ENCODE measurements at places on chromosomes 6 and 20.

GRCh38 chr20:4617019-4617418 lies 104.7 kb upstream of the PRND start:
- no peak for DNase-seq

DNA sequence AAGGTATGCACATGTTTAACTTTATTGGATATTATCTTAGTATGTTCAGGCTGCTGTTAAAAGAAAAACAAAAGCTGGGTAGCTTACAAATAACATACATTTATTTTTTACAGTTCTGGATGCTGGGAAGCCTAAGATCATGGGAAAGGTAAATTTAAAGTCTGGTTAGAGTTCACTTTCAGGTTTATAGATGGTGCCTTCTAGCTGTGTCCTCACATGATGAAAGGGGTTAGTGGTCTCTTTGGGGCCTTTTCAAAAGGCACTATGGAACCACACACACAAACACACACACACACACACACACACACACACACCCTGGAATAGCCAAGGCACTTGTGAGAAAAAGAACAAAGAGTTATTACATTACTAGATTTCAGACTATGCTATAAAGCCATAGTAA lies 805.8 kb upstream of the GJE1 start:
- DNase-seq = no peak

- DNase-seq = no peak
Observed at GRCh38 chr6:108720827-108721226, 127.4 kb upstream of the ARMC2 start.

DNA sequence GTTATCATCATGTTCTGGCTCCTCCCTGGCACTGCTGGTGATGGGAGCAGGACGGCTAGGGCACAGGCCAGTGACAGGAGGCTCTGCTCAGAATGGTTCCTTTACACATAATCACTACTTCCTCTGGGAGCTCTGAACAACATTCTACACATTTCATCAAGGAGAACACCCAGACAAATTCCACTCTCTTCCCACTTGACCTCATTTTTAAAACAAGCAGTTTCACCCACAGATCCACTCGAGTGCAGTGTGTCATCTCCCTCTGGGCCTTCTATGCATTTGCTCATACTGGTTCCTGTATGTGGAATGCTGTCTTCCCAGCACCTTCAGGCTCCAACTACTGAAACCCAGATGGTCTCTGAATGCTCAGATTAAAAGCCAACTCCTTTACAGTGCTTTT lies 84.8 kb downstream of the ELOVL5 start:
- DNase-seq = no peak

DNA sequence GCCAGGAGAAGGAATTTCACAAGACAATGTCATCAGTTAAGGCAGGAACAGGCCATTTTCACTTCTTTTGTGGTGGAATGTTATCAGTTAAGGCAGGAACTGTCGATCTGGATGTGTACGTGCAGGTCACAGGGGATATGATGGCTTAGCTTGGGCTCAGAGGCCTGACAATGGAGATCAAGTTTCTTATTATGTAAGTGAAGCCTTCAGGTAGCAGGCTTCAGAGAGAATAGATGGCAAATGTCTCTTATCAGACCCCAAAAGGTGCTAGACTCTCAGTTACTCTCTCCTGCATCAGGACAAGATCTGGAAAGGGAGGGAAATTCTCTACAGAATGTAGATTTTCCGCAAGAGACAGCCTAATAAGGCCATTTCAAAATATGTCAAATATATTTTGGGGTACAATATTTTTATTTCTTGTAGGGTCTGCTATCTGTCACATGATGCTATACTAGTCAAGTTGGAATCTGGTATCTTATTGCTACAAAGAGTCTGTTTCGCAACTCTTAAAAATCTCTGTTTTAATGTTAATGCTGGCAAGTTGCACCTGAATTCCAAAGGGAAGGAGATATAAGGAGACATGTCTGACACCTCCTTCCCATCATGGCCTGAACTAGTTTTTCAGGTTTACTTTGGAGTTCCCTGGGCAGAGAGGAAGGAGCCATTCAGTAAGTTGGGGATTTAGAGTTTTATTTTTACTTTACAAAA lies 48.8 kb downstream of the TRDN start:
- no peak for DNase-seq

GRCh38 chr6:160464744-160465143 lies 116.6 kb downstream of the SLC22A3 start:
- DNase-seq = no peak

GRCh38 chr6:97361286-97361685 lies 78.3 kb upstream of the MMS22L start:
- DNase-seq = no peak

GRCh38 chr6:141347906-141348492 lies 784.7 kb upstream of the GJE1 start:
- DNase-seq = no peak

- DNase-seq = no peak
Observed at GRCh38 chr20:37518059-37518458, 3.0 kb upstream of the NNAT start.

- no peak for DNase-seq
Observed at GRCh38 chr6:105803442-105803841, 282.7 kb upstream of the PRDM1 start.

GRCh38 chr6:108746366-108746765 lies 101.9 kb upstream of the ARMC2 start:
- DNase-seq = no peak

DNA sequence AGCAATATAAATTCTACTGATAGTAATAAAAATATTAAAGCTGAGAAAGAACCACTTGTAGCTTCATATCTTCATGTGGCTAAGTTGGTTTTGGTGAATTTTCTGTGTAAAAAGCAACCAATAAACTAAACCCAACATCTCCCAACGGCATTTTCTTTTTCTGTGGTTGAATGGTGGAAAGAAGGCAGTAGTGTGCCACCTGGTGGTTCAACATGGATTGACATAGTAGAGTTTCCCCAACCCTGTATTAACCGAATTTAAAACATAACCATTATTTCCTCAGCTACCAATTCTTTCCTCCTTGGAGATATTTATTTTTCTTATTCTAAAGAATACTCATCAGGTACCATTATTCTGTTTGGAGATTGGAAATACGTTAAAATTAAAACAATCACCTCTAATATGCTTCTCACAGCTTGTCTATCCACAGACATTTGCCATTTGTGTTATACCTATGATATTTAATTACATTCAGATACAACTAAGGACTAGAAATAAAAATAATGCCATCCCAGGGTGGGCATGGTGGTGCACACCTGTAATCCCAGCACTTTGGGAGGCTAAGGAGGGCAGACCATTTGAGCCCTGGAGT lies 117.1 kb upstream of the EEF1E1 start:
- DNase-seq = peak; percentile 2

- no peak for DNase-seq
Observed at GRCh38 chr6:111926731-111927302, 53.6 kb upstream of the FYN start.

- no peak for DNase-seq
Observed at GRCh38 chr6:72466971-72467566, 154.8 kb upstream of the KCNQ5 start.

GRCh38 chr6:105482227-105482844 lies 79.5 kb upstream of the PREP start:
- DNase-seq = no peak

DNA sequence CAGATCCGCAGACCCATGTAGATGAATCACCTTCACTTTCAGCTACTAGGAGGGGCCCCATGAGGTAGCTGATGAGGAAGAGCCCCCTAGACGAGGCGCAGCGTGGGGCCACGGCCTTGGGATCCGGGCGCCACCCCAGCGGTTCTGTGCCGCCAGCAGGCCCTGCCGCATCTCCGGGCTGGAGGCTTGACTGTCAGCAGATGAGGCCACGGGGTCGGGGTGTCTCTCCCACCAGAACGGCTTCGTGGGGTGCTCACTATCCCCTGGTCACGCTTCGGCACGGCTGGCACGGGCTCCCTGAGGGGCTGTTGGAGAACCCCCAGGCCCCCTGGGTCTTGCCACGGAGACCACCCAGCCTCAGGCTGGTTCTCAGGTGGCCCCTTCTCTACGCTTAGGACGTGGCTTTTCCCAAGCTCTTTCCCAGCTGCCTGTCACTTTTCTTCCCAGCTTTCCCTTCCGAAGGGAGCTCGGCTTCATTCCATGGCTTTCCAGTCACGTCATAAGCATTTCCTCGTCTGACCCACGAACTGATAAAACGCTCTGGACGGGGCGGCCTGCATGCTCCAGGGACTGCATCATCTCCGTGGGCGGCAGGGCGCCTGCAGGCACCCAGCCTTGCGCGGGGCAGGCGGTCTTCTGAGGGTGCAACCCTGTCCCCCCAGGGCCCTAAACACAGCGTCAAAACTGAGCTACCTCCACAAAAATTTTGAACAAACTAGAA lies 85.9 kb downstream of the THBS2 start:
- no peak for DNase-seq

GRCh38 chr6:34459899-34460593 lies 5.8 kb upstream of the PACSIN1 start:
- peak; percentile 33 for DNase-seq

GRCh38 chr6:93219447-93219846 lies 199.9 kb downstream of the EPHA7 start:
- no peak for DNase-seq

DNA sequence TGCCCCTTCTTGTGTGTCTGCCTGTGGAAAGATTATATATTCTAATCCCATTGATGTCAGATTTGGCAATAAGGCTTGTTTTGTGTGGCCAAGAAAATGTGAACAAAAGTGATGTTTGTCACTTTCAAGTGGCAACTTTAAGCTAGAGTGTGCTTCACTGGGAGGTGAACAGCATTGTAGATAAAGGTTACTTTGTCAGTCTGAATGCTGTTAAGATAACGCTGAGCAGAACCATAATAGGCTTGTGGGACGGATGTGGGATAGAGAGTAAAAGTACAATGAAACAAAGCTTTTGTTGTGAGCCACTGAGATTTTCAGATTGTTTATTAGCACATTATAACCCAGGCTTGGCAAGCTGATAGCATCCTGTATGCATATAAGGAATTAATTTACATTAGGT lies 303.8 kb upstream of the MAN1A1 start:
- peak; percentile 10 for DNase-seq

DNA sequence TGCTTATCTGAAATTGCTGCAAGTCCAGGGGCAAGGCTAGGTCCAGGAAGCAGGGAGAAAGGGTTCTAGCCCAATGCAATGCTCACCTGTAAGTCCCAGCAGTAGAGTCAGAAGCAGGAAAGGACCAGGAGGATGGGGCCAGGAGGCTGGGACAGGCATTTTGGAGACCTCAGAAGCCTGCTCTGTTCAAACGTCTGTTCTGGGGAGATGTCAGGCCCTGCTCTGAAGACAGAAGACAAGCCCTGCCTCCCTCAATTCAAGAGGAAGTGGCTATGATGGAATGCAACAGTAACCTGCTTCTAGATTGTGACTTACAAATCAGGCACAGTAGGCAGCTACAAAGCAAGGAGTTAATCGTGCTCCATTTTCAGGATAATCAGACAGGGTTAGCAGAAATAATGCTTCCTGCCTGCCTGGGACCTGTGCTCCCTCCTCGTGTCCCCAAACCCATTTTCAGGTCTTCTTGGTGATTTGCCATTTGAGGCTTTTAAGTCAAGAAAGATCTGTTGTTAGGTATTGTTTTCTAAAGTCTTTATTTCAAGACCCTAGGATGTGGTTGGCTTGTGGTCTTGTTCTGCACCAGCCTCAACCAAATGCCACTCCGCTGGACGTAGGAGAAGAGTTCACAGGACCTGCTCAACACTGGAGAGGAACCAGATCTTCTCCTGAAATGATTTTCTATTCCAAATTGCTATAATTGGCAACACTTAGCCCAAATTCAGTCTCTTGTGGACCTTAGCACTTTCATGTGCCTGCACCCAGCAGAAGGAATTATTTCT lies at the start of gene SIRPG:
Gene SIRPG (minus strand): TSS at position 224 of the 779 bp plus-strand sequence. CDS start 65 bp downstream, at position 159.
- no peak for DNase-seq

DNA sequence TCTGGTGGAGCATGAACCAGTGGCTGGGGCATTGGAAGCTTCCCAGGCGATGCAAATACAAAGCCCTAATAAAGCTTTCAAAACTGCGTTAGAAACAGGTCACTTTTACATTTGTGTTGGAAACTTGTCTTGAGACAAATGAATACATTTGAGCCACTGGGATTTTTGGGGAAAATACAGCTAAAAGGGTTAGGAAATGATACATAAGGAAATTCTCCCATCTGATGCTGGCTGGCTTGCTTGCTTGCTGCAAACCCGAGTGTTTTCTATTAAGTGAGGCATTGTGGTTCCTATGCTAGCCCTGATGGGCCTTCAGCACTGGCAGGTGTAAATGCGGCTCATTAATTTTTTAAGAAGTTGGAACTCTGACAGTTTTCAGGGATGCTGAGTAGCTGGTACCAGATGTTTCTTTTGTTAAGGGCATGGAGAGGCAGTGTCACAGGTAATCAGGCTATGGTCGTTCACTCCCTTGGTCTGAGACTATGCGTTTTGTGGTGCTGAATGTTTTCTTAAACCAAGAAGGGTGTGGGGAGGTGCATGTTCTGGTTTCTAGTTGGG lies 35.2 kb downstream of the RREB1 start:
- DNase-seq = no peak

DNA sequence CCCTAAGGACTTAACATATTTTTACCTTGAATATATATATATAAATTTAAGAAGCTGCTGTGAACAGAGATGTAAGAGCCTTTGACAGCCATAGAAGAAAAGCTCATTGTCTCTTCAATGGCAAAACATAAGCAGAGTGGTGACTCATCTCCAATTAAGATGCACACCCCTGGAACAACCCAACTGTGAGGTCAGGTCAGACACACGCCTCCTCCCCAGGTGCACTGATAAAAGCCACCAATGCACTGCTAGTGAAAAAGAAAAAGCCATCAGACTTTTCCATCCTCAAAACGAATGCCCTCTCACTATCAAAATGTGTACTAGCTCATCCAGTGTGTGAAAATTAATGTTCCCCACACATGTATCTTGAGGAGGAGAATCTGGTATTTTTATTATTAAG lies 100.1 kb downstream of the SMLR1 start:
- no peak for DNase-seq

DNA sequence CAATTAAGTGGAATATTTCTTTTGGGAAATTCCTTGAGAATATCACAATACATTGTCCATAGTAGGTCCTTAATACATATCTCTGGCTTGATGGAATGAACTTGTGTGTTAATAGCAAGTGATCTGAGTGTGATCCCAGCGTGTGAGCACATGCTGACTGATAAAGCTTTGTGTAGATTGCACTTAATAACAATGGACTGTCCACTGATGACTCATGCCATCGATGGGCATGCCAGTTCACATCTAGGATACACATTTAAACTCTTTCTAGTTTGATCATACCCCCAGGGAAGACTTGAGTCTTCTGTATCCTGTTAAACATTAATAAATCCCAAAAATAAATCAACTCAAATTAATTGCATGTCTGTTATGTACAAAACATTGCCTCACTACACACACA lies 454.3 kb upstream of the SPTLC3 start:
- DNase-seq = no peak

- no peak for DNase-seq
Observed at GRCh38 chr6:82705579-82705978, 342.0 kb downstream of the TPBG start.

DNA sequence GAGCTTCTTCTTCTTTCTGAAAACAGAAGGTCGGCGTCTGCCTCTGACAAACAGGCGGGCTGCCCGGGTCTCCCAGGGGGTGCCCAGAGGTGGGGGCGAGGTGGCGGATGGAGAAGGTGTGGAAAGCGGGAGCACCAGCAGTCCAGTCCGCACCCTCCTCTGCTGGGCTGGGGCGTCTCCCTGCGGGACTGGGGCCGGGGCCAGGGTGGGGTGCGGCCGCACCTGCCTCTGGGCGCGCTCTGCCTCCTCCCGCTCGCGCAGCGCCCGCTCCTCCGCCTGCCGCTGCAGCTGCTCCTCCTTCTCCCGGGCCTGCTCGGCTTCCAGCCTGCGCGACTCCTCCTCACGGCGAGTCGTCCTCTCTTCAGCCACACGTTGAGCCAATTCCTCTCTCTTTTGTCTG lies 71.1 kb upstream of the BCLAF1 start:
- no peak for DNase-seq
